SK-MEL-5 (cell line): ENCODE measurements at places on chromosomes 2 and 18. TPM values are rescaled to one million over a fixed set of nuclear protein-coding genes. Genes with fewer than 3 reads are reported as not detected.

GRCh38 chr2:55986001-55986400 lies 62.4 kb upstream of the EFEMP1 start:
- DNase-seq = no peak

- no peak for DNase-seq
Observed at GRCh38 chr18:5939801-5940667, 44.7 kb upstream of the TMEM200C start.

DNA sequence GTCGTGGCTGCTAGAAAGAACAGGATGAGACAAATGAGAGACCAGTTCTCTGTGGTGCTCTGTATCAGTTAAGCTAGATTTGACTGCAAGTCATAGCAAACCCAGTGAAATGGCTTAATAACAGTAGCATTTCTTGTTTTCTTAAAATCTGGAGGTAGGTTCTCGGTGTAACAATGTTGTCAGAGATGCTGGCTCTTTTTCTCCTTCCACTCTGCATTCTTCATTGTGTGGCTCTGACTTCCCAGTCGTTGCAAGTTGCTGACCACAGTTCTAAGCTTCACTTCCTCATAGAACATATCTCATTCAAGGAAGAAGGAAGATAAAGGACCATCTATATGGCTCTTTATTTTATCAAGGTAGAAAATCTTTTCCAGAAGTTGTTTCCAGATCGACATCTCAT lies 7.9 kb upstream of the CKAP2L start:
- no peak for DNase-seq

DNA sequence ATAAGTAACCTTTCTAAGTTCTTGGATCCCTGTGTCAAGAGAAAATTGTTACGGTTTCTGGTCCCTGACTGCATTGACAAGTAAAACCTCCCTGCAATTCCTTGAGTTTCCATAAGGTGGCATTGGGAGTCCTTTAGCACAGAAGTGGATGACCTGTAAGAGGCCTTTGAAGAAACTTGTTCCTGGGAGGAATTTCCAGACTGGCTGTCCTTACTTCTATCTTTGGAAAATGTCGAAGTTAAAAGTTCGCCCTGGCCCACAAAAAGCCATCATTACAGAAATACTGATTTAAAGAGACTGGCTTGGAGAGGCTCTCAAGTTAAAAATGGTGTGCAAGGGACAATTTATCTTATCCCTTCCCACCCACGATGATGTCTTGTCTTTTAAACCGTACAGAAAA lies 218.4 kb downstream of the CDH20 start:
- DNase-seq = peak; percentile 79

DNA sequence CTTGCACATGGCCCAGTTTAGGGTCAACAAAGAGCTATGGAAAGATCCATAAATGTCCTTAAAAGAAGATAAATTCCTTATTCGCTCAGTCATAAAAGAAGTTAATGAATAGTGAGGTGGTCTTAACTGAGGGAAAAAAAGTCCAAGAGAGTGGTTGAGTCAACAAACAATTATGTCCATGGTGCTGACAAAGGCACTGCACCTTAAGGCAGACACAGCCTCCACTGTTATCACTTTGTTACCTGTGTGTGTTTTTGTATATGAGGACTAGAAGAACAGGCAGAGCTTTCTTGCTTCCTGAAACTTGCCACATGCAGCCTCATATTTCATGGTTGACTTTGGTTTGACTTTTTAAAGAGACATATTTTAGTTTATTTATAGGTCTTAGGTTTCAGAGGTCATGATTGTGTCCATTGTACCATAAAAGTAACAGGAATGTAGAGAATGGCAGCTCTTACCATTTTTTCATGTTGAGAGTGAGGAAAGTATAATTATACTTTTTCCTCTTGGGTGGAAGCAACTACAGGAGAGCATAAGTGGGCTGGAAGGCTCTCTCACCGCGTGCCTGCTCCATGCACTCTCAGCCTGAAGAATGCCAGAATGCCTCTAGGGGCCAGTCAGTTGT lies 93.6 kb downstream of the XRCC5 start:
- no peak for DNase-seq

- DNase-seq = no peak
Observed at GRCh38 chr18:54080858-54081257, 143.6 kb downstream of the MBD2 start.

DNA sequence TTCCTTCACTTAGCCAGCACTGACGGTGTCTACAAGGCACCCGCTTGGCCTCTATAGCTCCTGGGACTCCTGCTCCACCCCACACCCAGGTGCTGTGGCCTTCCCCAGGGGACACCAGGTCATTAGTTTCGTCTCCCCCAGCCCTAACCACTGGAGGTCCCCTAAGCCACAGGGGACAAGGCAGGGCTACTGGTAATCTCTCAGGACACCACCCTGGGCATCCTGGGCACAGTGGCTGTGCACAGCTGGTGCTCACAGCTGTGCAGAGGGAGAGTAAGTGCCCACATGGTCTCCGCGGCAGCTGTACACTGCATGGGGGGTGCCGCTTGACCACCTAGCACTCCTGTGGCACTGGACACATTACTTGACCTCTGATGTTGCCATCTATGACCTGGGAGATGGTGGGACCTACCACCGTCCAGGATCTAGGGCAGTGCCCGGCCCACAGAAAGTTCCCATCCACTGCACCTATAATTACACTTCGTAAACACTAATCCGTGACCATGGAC lies 134.0 kb downstream of the HDAC4 start:
- DNase-seq = no peak

DNA sequence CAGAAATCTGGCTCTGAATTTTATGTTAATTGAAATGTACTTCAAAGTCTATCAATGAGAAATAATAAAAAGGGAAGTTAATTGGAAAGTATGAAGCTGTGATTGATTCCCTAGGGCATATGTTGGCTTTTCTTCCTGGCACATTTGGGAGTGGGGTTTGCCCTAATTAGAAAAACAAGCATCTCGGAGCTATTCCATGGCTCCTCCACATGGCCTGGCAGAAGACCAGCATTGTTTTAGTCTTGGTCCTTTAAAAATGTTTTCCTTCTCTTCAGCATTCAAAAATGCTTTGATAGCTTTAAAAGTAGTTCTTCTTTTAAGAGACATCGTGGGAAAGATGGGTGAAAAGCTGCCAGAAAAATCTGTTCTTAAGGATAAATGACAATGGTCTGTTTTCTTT lies 445.5 kb upstream of the PKDCC start:
- DNase-seq = no peak

GRCh38 chr2:166418853-166419615 lies 43.3 kb upstream of the SCN9A start:
- no peak for DNase-seq

DNA sequence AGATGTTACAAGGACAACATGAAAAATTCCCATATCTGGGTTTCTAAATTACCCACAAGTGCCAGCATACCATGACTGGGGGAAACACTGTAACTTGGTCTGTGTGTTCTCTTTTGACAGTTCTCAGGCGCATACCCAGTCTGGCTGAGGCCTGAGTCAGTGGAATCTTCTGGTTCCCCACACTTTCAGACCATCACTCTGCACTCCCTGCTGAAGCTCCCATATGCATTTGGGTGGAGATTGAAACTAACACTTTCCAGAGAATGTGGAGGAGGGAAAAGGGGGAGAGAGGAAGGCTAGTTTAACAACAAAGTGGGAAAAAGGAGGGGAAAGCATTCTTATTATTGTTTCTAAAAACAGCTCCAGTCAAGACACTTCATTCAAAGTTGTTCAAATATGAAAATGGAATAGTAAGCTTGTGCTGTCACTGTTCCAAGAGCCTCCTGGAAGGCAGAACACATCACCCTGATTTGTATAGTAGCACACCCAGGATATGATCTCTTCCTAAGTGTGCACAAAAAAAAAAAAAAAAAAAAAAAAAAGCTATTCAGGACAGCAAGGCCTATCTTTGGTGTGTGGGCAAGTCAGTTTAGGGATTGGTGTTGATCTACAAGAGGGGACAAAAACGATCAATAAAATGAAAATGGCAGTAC lies 48.1 kb upstream of the CTIF start:
- DNase-seq = no peak

GRCh38 chr2:162475661-162476060 lies 131.7 kb downstream of the GCA start:
- no peak for DNase-seq

GRCh38 chr18:76213991-76214390 lies 281.1 kb downstream of the ZNF516 start:
- peak; percentile 52 for DNase-seq

- DNase-seq = no peak
Observed at GRCh38 chr2:239366740-239367139, 34.1 kb downstream of the HDAC4 start.

KIF5C gene
- total RNA-seq = 1.3 and 1.4 TPM in 2 replicates

RBMS1 gene
- total RNA-seq = 54.6 and 56.8 TPM in 2 replicates

PLEKHA3 gene
- total RNA-seq = 12.4 and 14.0 TPM in 2 replicates

SLC25A52 gene
- total RNA-seq = not detected in 2 replicates

LTBP1 gene
- total RNA-seq = 6.7 and 8.9 TPM in 2 replicates

RAD51AP2 gene
- total RNA-seq = not detected in 2 replicates

BOLL gene
- total RNA-seq = not detected in 2 replicates

RALBP1 gene
- 51.6 and 57.1 TPM in 2 replicates for total RNA-seq

RAB17 gene
- total RNA-seq = 82.8 and 92.0 TPM in 2 replicates

POTEJ gene
- not detected in 2 replicates for total RNA-seq

CAVIN2 gene
- total RNA-seq = not detected in 2 replicates

COL6A3 gene
- 0.05 and 0.11 TPM in 2 replicates for total RNA-seq
